ENCODE measurements at places on chromosomes 11 and 22. TPM values are rescaled to one million over a fixed set of nuclear protein-coding genes. Genes with fewer than 3 reads are reported as not detected.

GPHA2 gene
- total RNA-seq: not detected

CECR2 gene
- 0.63 TPM for total RNA-seq

RAB38 gene
- total RNA-seq: not detected

C11orf87 gene
- 9.0 TPM for total RNA-seq

MS4A14 gene
- total RNA-seq: not detected

KRTAP5-6 gene
- total RNA-seq: not detected

CDC45 gene
- total RNA-seq: 3.0 TPM

OR5M3 gene
- total RNA-seq: not detected

AHNAK gene
- total RNA-seq: 503 TPM

ZNF280A gene
- not detected for total RNA-seq

HEPHL1 gene
- not detected for total RNA-seq

RANBP1 gene
- 97.0 TPM for total RNA-seq

OLFML1 gene
- total RNA-seq: 59.7 TPM

F2 gene
- 0.19 TPM for total RNA-seq

SAA4 gene
- not detected for total RNA-seq

MMP1 gene
- not detected for total RNA-seq

SART1 gene
- total RNA-seq: 45.5 TPM

GAL gene
- not detected for total RNA-seq

STK33 gene
- 0.65 TPM for total RNA-seq

ALX4 gene
- total RNA-seq: not detected

RTCB gene
- 78.2 TPM for total RNA-seq

PAX6 gene
- total RNA-seq: not detected

SCO2 gene
- total RNA-seq: not detected

OR51B2 gene
- not detected for total RNA-seq

All from osteocyte (in vitro differentiated cells).